ENCODE measurements at places on chromosomes 3 and 15.

DNA sequence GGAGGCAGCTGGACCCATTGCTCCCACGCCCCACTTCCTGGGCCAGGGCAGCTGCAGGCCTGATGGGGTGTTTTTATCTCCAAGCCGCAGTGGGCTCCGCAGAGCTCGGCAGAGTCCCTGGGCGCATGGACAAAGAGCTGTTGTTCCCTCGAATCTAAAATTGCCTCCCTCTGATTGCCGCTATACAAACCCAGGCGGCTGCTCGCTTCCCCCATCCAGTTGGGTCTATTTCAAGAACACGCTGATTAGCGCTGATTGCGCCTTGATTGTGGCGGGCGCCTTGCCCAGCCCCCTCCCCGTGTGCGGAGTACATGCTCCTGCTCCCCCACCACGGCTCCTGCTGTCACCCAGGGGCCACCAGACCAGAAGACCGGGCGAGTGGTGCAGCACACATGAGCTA is 43.4 kb upstream of the SLC6A1 start:
- no peak for DNase-seq

- DNase-seq: no peak
Measured at GRCh38 chr15:56234804-56235203, 8.9 kb downstream of the RFX7 start.

GRCh38 chr3:124800511-124801258 is 70.4 kb downstream of the UMPS start:
- no peak for DNase-seq

- DNase-seq: no peak
Measured at GRCh38 chr3:32340611-32341365, 50.9 kb upstream of the CMTM7 start.

DNA sequence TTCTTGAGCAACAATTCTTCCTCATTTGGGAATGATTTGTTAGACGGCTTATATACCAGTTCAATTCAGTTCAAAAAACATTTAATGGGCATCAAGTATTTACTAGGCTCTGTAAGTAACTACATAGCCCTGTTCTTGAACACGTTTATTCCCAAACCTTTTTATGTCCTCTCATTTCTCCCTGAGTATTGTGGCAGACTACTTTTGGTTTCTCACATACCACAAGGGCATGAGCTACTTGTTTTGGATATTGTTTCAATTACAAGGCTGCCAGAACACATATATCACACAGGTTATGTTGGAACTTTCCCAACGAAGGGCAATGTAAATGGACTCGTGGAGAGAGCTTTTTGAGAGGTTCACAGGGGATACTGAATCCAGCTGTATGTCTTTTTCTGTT is 363.8 kb upstream of the NAALADL2 start:
- no peak for DNase-seq

DNA sequence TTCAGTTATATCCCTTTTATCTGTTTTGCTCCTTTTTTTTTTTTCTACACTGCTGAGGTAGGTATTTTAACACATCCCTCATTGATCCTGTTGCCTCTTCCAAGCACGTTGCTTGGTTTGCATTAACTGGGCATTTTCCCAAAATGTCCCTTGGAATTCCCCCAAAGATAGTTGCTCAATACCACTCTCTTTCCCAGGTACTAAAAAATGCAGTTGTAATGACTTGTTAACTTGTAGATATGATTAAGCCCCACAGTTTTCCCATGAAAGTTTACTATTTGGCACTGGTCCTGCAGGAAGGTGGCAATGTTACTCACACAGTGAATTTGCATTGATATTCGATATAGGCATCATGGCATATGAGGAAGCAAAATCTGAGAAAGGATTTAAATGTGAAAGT is 67.1 kb downstream of the GRM7 start:
- DNase-seq: no peak

- no peak for DNase-seq
Measured at GRCh38 chr3:139104062-139104461, 59.4 kb upstream of the PRR23C start.

GRCh38 chr3:150775001-150775599 is 12.1 kb upstream of the SIAH2 start:
- no peak for DNase-seq

DNA sequence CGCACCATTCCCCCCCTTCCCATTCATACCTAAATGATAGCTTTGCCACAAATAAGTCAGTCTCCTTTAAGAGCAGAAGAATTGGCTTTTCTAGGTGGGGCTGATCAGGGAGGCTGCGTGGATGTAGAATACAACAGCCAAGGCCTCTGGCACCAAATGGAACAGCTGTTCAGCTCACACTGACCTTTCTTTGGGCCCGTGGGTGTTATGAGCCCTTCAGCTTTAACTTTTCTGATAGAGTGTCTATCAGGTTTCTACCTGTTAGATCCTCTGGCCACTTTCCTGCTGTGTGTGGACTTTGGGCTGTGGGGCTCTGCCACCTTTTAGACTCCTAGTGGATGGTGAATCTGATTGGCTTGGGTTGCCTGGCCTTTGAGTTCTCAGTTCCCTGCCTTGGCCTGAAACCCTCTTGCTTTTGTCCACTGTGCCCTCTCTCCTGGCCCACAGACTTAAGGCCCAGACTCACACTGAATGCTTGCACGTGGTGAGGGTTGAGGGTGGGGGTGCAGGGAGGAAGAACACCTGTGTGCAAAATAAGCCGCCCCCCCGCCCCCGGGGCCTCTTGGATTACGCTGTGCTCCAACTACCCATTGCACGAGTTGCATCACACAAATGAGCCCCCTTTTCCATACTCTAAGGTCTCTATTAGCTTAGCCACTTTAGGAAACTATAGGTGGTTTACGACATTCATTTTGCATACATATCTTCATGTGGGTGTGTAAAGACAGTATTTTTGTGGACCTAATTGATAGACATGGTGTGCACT is 1.3 kb upstream of the RFX7 start:
- no peak for DNase-seq

- DNase-seq: no peak
Measured at GRCh38 chr15:101250873-101251829, 697 bp downstream of the CHSY1 start.

DNA sequence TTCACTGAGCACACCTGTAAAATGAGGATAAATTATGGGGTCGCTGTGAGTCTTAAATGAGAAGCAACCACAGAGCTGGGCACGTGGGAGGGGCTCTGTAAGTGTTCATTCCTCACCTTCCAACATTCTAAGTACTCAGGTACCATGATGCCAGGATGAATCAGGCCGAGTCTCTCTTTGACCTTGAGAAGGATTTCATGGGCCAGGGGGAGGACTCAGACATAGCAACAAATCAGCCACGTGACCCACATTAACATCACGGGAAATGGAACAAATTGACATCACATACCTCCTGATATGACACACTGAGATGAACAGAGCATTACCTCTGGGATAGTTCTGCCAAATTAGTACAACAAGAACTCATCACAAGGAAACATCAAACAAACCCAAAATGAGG is 35.2 kb upstream of the USP3 start:
- no peak for DNase-seq

DNA sequence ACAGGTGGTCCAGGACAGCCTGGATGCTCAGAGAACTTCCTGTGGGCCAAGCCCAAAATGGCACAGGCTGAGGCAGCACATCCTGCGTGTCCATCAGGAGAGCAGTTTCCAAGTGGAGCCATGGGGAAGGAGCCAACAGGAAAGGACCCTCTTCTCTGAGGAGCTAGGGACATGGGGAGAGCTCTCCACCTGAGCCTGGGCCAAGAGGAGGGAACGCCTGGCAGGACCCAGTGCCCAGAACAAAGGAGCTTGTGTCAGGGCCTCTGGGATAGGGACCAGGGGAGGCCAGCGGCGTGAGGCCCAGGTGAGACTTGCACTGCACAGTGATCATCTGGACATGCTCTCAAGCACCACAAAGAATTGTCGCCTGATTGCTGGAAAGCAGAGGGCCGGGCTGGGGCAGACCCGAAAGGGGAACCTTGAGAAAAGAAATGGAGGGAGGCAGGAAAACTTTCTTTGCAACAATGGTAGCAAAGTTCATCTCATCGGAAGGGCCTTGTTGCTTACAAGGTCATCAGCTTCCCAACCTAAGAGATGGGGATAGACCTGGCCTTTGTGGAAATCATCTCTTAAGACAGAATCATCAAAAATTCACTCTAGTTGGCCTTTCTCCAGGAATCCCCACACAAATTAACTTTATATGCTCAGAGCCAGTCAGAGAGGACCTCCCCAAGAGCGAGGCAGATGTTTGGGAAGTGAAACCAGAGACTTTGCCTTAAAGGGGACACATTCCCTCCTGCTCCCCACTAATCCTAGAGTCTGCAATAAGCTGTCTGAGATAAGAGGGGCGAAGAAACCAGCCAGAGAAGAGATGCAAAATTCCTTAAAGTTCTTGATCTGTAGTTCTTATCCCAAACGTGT is 47.7 kb upstream of the HES1 start:
- DNase-seq: no peak
